ENCODE measurements at places on chromosomes 12 and 14.

DNA sequence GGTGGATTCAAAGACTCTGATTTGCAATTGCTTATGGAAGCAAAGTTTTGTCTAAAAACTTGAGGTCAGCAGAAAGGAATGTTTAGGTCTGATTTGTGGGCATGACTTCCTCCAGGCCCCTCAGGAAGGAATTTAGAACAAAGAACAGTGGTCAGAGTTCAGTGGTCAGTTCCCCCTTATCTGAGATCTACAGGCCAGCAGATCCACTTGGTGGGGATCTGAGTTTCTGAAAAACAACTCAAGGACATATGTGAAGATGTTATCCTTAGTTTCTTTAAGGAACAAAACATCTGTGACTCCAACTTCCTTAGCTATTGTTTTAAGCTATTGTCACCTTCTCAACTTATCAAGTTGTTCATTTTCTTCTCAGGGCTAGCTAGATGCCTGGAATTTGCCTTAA is 28.0 kb upstream of the NAA30 start:
- DNase-seq, result no peak

DNA sequence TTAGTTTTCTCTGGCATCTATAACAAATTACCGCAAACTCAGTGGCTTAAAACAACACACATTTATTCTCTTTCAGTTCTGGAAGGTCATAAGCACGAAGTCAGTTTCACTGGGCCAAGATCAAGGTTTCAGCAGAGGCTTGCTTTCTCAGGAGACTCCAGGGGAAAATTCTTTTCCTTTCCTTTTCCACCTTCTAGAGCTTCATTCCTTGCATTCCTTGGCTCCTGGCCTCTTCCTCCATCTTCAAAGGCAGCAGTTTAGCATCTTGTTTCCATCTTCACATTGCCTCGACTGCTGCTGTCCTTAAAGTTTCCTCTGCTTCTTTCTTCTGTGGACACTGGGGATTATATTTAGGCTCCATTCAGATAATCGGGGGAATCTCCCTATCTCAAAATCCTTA is 106.1 kb downstream of the PDE3A start:
- DNase-seq, result no peak

DNA sequence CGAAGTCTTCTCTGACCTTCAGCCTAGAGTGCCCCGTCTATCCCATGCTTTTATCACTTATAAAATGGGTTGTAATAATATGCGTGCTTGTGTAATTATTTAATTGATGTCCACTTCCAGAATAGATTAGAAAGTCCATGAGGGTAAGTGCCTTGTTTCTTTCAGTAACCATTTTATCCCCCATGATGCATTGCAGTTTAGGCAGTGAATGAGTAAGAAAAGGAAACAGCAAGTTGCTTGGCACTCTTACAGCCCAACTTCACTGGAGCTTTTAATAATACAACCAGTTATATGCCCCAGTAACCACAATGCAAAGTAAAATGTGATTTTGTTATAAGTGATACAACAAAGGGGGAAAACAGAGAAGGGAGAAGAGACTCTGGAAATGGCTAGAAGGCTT is 287.3 kb downstream of the MED13L start:
- DNase-seq, result no peak

- DNase-seq, result no peak
These were observed 90.4 kb downstream of the PIWIL1 start for GRCh38 chr12:130428116-130428515.

GRCh38 chr14:89551432-89551831 is 134.4 kb upstream of the FOXN3 start:
- DNase-seq, result no peak

GRCh38 chr12:116026768-116027550 is 250.5 kb downstream of the MED13L start:
- DNase-seq, result no peak

DNA sequence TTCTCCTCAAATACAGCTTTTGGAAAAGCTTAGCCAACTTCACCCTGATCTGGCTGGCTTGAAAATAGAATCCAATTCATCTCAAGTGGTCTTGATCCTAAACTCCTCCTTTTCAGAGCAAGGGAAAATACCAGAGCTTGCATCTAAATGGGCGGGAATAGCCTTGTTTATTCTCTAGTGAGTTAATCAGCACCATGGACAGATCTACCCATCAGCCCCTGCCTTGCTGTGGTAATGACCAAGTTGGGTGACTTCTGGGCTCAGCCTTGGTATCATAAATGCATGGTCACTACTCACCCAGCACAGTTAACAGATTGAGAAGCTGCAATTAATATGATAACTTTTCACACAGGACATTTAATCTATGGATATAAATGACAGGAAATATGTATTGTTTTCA is 196.6 kb downstream of the GLT1D1 start:
- no peak for DNase-seq

GRCh38 chr14:58353516-58354299 is 42.0 kb upstream of the TOMM20L start:
- no peak for DNase-seq

DNA sequence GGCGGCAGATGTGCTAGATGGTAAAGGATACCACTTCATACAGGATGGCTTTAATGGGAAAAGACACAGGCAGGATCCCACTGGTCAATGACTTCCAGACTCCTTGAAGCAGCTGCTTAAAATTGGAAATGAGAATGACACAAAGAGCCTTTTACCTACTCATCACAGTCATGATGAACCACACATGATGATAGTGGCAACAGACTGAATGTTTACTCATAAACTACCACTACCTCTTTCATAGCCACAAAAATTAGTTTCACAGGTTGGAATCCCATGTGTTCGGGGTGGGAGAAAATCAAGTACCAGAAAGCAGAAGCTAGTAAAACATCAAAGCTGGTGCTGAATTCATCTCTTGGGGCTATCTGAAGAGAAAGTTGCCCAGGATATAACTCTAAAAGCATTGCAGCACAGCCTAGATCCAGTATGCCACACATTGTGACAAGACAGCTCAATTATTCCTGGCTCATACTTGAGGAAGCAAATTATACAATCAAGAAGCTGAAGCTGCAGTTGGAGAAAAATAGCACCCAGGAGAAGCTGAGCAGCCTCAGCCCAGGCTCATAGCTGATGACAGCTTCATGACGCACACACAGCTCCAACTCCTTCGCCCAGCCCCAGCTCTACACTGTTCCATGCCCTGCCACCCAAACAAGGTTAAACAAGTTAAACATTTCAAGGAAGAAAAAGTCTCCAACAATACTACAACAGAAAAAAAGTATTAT is 29.0 kb upstream of the C12orf50 start:
- DNase-seq, result no peak

GRCh38 chr14:77131871-77132486 is 9.6 kb downstream of the ZDHHC22 start:
- no peak for DNase-seq

DNA sequence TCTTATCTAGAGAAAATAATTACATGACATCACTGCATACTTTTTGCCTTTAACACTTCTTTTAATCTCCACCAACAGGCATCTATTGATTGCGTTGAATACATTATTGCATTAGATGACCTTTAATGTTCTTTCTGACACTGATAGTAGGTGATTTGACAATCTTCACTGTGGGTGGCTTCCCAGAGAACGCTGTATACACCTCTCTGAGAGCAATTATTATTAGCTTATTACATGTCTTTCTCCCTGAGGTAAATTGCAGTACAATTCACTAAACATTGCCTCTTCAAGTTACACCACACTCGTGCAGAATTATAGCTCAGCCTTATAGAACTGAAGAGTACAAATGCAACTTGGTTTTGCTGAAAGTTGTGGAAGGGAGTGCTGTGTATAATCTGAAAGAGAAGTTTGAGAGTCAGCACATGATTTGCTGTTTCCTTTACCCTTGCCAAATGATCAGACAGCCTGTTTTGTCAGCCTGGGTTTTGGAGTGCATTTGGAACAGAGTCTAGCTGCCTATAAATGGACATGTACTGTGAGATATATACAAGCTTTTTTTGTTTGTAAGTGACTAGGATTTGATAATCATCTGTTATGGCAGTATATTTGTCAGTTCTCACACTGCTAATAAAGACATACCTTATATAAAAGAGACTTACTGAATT is 369.2 kb downstream of the CCER1 start:
- no peak for DNase-seq

DNA sequence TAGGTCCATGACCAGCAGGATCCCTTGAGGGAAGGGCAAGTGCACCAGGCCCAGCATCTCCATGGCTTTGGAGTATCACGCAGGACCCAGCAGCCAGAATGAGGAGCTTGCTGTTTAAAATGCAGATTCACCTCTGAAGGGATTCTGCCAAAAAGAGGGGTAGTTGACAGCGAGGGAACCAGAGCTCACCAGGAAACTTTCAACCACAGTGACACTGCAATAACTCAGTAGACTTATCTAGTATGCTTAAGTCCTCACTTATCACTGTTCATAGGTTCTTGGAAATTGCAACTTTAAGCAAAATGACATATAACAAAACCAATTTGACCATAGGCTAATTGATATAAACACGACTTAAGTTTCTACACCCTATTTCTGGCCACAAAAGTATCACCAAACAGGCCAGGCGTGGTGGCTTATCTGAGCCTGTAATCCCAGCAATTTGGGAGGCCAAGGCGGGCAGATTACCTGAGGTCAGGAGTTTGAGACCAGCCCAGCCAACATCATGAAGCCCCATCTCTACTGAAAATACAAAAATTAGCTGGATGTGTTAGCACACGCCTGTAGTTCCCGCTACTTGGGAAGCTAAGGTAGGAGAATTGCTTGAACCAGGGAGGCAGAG is 21.4 kb upstream of the CKAP4 start:
- DNase-seq, result no peak

GRCh38 chr12:113173081-113173698 is 12.1 kb downstream of the DDX54 start:
- DNase-seq, result no peak

GRCh38 chr12:116454950-116455447 is 104.2 kb upstream of the MAP1LC3B2 start:
- DNase-seq, result no peak

DNA sequence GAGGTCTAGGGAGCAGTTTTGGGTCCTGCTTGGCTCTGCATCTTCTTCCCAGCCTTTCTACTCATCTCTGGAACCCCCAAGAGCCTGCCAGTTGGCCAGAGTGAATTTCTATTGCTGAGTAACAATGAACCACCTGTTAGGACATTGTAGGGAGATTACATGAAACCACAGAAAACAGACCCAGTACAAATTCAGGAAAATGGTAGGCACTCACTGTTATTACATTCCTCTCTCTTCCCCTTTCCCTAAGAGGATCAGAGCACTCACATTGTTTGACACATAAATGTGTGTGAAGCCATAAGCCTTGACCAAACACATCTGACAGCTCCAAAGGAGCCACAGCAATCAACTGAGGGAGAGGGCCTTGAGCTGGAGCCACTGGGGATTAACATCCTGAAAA is 216.1 kb downstream of the TMEM132D start:
- no peak for DNase-seq

DNA sequence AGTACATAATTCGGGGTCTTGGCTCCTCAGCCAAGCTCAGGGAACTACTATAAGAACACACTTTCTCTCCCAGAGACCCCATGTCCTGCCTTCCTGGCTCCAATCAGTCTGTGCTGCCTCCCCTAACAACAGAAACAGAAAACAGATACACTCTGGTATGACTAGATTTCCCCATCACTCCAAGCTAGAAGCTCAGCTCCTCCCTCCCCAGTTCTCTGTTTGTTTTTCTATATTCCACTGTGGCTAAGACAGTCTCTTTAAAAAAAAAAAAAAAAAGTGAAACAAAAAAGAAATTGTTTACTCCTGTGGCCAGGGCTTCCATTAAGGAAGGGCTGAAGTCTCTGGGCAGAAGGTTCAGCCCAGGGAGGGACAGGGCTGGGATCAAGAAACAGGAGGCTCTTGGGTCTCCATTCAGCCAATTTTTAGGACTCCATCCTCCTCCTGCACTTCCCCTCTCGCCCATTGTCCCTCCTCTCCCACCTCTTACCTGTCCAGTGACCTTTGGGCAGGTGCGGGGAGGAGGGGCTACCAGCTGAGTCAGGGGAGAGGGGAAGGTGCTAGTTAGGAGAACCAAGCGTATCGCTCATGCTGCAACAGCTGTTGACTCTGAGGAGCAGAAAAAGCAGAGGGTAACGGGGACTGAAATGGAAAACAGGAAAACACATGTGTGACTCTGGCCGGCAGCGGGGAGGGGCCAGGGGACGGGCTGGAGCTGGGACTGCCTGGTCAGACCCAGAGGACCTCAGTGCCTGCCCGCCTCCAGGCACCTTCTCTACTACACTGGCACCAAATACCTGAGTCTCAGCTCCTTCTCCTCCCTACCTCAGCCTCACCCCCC is 4.1 kb upstream of the SLC7A7 start:
- no peak for DNase-seq

DNA sequence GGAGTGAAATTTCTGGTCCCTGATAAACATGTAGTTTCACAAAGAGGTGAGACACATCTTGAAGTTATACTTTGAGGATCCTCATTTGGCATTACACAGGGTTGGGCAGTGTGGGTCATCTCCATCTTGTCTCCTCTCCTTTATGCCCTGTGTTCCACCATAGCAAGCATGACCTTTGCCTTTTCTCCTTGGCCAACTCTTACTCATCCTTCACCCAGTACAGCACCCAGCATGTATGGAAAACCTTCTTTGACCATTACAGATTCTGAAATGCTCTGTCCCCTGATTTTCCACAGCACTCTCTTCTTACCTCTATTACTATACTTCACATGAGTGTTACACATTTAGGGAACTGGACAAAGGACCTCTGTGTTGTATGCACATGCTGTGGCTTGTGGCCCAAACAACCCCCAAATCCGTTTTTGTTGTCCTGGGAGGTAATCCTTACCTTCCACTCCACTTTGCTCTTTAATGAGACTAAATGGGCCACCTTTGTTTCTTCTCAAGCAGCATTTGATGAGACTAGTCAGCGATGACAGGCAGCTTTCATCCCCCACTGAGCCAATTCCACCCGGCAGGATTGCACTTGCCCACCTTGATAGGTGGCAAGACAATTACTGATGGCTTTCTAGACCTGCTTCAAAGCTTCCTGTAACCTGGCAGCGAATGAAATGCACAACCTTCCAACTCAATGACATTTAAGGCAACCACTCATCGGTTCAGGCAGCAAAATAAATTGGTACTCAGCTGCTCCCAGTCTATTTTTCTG is 163.5 kb downstream of the MON2 start:
- DNase-seq, result no peak

GRCh38 chr12:42871816-42872215 is 282.3 kb upstream of the PRICKLE1 start:
- DNase-seq, result no peak

DNA sequence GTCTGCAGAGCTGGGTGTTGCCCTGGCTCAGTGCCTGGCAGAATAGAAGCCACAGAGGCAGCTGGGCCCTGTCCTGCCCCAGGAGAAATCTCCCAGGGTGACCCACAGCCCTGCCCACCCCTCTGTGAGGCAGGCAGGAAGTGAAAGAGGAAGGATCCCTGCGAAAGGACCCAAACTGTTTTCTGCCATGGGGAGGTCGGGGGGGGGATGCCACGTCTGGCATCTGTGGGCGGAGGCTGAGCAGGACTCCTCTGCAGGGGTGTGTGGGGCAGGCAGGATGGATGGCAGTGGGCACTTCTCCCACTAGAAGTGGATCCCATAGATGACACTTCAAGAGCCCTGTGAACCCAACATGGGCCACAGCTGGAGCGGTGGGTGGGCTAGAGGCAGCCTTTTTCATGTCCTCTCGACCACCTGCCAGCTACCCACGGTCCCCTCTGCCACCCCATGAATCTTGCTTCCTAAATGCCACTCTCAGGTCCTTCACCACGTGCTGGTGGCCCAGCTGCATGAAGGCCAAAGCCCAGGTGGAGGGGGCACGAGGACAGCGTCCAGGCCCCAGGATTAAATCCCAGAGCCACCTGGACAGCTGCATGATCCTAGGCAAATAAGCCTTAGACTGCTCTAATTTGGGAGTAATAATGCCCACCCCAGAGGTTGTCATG is 3.6 kb downstream of the PAPLN start:
- no peak for DNase-seq

All from stimulated activated CD4-positive, alpha-beta T cell treated with anti-CD3 and anti-CD28 coated beads, TNF-alpha, amount 100 ng/mL, for 24 hours (primary cell).